Foreskin melanocyte (primary cell): ENCODE measurements at places on chromosomes 2 and 18.

GRCh38 chr2:176147800-176148496 lies 3.4 kb upstream of the HOXD4 start:
- DNase-seq: no peak

GRCh38 chr2:72325592-72326422 lies 178.1 kb upstream of the CYP26B1 start:
- no peak for DNase-seq

GRCh38 chr2:24744356-24744755 lies 48.8 kb downstream of the PTRHD1 start:
- DNase-seq: no peak

GRCh38 chr2:219452361-219453317 lies 18.0 kb downstream of the SPEG start:
- DNase-seq: no peak

DNA sequence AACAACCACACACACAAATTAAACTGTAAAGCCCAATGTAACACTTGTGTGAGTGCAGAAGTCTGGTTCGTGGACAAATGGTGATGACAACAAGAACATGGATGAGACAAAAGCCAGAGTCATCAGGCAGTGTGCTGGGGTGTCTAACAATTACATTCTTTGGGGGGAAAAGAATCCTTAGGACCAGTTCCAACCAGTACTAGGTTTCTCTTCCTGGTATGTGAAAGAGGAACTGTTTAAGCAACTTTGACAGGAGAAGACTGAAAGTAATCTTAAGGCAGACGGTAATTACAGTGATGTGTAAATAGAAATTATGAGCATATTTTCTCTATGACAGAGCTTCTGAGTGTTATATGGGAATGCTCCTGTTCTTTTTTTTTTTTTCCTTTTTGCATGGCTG lies 133.4 kb downstream of the AFF3 start:
- no peak for DNase-seq

DNA sequence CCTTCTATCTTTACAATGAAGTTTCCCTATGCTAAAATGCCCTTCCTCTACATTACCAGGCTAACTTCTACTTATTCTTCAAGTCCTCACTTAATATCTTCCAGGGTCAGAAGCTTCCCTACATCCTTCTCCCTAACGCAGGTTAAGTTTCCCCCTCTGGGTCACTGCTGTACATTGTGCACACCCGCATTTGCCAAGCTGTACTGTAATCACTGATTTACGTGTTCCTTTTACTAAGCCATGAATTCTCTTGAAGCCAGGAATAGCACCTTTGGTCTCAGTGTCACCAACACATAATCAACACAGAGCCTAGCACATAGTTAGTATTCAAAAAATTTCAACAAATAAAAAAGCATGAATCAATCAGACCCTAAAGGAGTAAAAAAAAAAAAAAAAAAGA lies 22.3 kb downstream of the ACVR1 start:
- no peak for DNase-seq
